ENCODE measurements at places on chromosomes 13 and 19.

DNA sequence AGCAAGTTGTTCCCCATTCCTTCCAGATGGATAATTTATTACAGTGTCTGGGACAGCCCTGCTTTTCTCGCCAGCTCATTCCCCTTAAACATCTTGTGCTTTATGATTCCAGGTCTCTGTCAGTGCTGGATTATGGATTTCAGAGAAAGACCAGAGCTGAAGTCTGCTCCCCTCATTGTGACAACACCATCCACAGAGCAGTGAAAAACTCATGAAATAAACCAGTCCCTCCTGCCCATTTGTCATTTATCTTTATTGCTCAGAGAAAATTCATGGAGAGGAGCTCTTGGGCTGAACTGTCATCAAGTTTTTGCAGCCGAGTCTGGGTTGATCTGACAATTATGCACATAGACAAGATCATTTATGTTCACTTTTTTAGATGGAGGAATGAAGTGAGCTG lies 92.7 kb upstream of the GPR12 start:
- no peak for DNase-seq

GRCh38 chr19:33704271-33704670 lies 82.5 kb downstream of the CHST8 start:
- DNase-seq = no peak

GRCh38 chr13:113152984-113153809 lies 5.3 kb upstream of the PROZ start:
- DNase-seq = no peak

GRCh38 chr19:54477650-54478049 lies 4.6 kb upstream of the CDC42EP5 start:
- DNase-seq = no peak

- peak; percentile 60 for DNase-seq
These were observed 57.3 kb downstream of the SMARCA4 start for GRCh38 chr19:11018179-11018578.

- DNase-seq = no peak
These were observed 4.8 kb downstream of the MEGF8 start for GRCh38 chr19:42330241-42330711.

- DNase-seq = no peak
These were observed 785.1 kb upstream of the SLITRK6 start for GRCh38 chr13:86584301-86584700.
